ENCODE measurements at places on chromosomes 4 and X.
A peak's percentile ranks its signal among the peaks of the same experiment; 100 is the strongest.

GRCh38 chrX:137568741-137569469, 3.0 kb downstream of the ZIC3 start:
- DNase-seq, result no peak

DNA sequence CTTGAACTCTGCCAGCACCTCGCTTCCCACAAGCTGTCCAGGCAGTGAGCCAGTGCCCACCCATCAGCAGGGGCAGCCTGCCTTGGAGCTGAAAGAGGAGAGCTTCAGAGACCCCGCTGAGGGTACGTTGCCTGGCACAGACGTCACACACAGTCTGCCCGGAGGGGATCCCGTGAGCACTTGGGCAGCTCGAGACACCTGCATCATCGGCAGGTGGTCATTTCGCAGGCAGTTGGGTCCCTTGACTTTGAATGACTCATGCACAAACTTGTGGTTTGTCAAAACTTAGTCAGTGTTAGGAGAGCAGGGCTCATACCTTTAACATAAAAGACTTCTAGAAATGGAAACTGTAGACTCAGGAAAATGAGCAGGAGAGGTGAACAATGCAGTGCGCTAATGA, 9.9 kb downstream of the TACC3 start:
- no peak for DNase-seq

DNA sequence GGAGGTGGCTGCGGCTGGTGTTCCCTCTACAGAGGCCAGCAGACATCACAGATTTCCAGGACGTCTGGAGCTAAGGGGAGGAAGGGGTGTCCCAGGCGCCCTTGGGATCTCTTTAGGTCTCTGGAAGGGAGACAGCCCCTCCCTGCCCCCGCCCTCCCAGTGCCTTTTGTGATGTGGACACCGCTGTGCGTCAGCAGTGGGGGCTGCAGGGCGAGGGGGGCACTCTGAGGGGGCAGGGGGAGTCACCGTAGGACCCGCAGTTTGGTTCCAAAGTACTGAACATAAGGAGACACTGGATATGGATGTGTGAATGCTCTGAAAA, 25.6 kb upstream of the MXD4 start:
- DNase-seq, result no peak

- no peak for DNase-seq
Observed at GRCh38 chrX:10195947-10196346, 39.2 kb downstream of the CLCN4 start.

DNA sequence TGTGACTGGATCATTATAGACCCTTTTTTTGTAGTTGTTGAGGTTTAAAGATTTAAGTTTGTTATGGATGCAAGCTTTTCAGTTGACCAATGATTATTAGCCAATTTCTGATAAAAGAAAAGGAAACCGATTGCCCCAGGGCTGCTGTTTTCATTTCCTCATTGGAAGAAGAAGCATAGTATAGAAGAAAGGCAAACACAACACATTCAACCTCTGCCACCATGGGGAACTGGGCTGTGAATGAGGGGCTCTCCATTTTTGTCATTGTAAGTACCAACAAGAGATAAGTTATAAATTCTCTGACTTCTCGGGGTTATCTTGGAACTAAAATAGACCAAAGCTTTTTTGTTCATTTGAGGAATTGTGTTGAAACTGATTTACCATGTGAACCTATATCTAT, at the start of gene CYBB:
CYBB (plus strand) TSS at position 203 of the 400 bp plus-strand sequence; CDS start at position 222, 19 bp downstream.
- no peak for DNase-seq

DNA sequence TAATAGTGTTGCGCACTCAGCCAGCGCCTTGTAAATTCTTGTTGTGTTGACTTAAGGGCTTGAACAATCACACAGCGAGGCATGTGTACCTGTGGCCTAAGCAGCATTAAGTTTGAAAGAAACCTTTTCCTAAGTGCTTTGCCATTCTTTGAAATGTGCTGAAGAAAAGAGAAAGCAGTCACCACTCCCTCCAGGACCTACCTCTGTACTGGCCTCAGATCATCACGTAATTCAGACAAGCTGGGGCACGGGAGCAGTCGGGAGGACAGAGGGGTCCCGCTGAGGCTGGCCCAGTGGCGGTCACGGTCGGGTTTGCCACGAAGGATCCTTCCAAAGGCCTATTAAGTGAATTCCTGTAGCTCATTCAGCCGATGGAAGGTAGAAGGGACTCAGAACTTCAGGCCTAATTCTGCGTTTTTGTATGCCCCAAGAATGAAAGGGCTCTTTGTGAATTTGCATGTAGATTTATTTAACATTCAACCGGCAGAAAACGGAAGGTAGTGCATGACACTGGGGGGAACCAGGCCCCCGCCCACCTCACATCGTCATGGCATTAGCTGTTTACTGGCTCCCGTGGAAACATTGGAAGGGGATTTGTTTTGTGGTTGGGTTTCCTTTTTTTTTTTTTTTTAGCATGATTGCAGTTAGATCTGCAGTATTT, 106.3 kb downstream of the TRAPPC11 start:
- DNase-seq, result peak; percentile 52

GRCh38 chr4:145387079-145387478, 94.6 kb upstream of the SMAD1 start:
- no peak for DNase-seq

DNA sequence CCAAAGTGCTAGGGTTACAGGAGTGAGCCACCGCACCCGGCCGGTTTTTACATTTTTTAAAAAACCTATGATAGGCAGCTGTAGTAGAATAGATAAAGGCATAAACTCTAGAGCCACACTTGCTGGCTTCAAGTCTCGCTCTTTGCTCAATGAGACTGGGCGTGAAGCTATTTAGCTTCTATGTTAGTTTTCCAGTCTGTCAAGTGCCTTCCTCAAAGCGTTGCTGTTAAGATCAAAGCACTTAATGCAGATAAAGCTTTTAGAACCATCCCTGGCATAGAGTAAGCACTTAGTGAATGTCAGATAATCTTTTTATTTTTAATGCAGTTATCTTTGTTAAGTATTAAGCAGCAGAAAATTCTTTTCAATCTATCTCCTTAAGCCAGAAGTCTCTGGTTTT, 42.0 kb upstream of the BMPR1B start:
- DNase-seq, result no peak

DNA sequence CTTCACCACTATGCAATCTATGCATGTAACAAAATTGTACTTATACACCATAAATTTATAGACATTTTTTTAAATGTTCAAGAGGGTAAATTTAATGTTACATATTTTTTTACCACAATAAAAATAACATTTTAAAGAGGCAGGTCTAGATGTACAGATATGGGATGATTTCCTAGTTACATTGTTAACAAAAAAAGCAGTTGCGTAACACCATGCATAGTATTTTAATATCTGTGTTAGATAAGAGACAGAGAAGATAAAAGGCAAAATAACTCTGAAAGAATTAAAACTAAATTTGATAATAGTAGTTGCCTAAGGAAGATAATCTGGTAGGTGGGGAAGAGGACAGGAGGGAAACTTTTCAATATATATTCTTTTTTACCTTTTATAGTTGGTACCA, 9.1 kb upstream of the ATRX start:
- DNase-seq, result no peak

- no peak for DNase-seq
Observed at GRCh38 chr4:185137233-185137925, 5.7 kb upstream of the SLC25A4 start.

DNA sequence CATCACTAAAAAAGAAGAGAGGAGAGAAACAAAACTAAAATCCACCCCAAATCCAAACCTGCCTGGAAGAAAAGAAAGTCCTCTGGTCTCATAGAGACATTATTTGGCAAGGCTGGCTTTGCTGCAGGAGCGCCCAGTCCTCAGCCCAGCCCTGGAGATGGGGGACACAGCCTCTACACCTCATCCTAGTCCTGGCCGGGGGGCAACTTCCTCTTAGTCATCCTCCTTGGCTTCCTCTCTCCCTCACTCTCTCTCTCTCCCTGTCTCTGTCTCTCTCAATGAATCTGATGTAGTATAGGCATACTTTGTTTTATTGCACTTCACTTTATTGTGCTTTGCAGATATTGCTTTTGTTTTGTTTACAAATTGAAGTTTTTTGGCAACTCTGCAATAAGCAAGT, 55.8 kb upstream of the MAGEB10 start:
- no peak for DNase-seq

GRCh38 chrX:24846550-24847150, 152.9 kb downstream of the POLA1 start:
- DNase-seq, result no peak

GRCh38 chrX:130636277-130636676, 234.5 kb downstream of the RBMX2 start:
- DNase-seq, result no peak

- no peak for DNase-seq
Observed at GRCh38 chrX:125089761-125090445, 229.8 kb upstream of the TEX13C start.

All from left ventricle myocardium inferior (tissue), 1 donor.